Activated CD4-positive, alpha-beta T cell treated with anti-CD3 and anti-CD28 coated beads, Interleukin-10, Interleukin-2, amounts not matched to agents 100 ng/mL and 50 ng/mL, durations not matched to agents 16 hours and 8 hours (primary cell): ENCODE measurements at places on chromosomes 1 and 21.

DNA sequence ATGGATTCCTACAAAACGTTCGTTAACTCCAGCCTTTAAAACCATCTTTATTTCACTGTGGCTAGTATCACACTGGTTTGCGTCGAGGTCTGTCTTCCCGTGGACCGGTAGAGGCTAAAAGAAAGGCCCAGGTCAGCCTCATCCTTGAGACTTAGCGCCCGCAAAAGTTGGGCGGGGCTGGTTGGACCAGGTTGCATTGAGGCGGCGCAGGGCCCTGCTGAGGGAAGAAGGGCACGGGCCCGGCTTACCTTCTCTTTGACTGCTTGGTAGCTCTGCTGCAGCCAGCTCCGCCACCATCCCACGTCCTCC, 455 bp downstream of the BSDC1 start:
- DNase-seq, result peak; percentile 26

DNA sequence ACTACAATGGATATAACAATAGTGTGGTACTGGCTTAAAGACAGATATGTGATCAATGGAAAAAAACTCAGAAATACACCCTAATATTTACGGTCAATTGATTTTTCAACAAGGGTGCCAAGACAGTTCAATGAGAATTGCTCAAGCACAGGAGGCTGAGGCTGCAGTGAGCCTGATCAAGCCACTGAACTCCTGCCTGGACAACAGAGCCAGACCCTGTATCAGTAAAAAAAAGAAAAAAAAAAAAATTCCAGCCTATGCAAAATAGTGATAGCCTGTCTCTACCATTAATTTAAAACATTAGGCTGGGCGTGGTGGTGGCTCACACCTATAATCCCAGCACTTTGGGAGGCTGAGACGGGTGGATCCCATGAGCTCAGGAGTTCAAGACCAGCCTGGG, 70.0 kb downstream of the SLC27A3 start:
- no peak for DNase-seq

DNA sequence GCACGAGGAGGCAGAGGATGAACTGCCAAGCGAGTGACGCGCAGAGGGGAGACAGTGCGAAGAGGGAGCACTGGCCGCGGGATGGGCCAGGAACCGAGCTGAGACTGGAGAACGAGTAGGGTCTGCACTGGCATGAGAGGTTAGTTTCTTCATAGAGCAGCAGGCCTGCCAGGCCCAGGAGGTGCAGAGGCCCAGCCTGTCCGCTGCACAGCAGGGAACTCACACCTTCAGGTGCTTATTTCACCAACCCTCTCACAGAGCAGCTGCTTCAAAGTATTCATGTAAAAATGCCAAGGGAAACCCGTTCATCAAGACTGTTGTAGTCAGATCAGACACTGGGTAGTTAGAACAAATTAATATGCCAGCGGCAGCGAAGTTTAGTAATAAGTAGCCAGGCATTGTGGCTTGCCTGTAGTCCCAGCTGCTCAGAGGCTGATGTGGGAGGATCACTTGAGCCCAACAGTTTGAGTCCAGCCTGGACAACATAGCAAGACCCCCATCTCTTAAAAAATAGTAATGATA, 144.5 kb downstream of the SLC45A1 start:
- DNase-seq, result no peak

DNA sequence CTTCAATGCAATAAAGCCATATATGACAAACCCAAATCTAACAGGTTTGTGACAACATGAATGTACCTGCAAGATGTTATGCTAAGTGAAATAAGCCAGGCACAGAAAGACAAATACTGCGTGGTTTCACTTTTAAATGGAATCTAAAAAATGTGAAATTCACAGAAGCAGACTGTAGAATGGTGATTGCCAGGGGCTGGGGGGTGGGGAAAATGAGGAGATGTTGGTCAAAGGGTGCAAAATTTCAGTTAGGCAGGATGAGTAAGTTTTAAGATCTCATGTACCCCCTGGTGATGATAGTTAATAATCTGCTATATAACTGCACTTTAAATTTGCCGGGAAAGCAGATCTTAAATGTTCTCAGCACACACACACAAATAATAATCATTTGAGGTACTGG, 160.5 kb downstream of the PTBP2 start:
- no peak for DNase-seq

- no peak for DNase-seq
Observed at GRCh38 chr1:186634511-186634910, 45.7 kb downstream of the PTGS2 start.

DNA sequence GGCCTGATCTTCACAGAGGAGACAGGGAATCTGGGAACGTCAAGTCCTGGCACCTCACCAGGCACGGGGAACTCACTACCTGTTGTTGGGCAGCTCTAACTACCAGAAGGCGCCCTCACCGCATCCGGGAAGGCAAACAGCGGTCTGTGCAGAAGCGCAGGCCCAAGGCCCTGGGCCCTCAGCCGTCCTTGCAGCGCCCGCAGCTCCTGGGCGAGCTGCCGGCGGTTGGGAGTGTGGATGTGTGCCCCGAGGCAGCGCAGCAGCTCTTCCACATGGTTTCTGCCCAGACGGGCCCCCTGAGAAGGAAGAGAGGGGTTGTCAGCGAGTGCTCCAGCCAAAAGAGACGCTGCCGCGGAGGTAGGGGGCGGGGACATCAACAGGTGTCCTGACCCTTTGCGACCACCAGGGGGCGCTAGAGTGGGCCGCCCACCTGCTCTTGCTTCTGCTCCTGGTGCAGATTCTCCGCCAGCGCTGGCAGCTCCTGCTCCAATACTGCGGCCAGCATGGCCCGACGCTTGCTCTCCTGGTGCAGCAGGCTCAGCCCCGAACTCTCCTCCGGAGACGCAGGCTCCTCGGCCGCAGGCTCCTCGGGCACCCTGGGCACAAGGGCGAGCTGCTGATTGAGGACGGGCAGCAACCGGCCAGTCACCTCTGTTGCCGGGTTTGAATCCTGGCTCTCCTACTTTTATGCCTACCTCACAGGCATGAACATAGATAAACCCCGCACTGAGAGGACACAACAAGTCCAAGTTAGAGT, 9.3 kb downstream of the MAP3K6 start:
- peak; percentile 86 for DNase-seq

DNA sequence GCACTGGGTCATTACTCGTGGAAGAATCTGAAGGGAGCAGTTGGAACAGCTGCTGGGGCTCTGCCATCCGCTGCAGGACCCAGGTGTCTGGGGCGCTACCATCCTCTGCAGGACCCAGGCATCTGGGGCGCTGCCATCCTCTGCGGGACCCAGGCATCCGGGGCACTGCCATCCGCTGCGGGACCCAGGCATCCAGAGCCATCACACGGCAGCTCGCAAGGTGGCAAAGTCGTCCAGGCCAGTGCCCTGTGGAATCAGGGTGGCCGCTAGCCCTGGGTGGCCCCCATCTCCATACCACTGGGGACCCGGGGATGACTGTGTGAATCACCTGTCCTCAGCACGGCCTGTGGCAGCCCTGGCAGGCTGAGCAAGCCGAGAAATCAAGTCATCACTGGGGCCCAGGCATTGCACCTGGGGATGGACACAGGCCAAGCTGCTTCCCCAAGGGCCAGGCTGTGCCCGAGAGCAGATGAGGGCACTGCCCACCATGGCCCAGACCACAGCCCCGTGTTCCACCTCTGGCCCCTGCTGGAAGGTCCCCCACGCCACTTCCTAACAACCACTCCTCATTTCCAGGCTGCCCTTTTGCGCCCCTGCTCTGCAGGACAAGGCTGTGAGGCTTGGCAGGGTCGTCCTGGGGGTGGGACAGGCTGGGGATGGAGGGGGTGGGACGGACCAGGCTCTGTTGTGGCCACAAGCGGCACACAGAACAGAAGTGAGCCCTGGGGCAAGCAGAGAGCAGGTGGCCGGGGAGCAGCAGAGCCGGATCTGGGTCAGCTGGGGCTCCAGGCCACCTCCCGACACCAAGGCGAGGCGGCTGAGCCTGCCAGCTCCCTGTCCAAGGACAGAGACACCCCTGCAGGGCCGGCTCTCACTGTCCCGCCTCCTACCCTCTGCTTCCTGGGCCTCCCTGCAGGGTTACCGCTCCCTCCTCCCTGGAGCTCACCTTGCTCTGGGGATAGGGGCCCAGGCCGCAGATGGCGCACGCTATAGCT, 12.7 kb downstream of the GABRD start:
- DNase-seq, result no peak

DNA sequence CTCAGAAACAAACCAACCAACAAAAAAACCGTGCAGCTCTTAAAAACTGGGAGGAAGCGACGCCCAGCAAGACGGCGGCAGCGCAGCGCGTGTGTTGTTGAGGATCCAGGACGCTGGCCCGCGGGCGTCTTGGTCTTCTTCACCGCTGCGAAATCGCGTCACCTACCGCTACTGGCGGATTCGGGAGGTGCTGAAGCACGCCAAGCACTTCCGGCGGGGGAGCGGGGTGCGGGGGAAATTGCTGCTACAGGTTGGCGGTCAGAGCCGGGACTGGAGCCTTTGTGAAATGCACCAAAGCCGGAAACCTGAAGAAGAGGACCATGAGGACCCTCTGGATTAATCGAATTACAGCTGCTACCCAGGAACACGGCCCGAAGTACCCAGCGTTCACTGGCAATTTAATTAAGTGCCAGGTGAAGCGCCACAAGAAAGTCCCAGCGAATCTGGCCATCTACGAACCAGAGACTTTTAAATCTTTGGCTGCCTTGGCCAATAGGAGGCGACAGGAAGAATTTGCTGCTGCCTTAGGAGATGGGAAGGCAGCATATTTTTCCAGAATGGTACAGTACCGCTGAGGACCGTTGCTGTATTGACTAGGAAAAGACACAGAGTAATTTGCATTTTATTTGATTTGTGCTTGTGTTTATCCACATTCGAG, 11.9 kb upstream of the RIPPLY3 start:
- peak; percentile 58 for DNase-seq

DNA sequence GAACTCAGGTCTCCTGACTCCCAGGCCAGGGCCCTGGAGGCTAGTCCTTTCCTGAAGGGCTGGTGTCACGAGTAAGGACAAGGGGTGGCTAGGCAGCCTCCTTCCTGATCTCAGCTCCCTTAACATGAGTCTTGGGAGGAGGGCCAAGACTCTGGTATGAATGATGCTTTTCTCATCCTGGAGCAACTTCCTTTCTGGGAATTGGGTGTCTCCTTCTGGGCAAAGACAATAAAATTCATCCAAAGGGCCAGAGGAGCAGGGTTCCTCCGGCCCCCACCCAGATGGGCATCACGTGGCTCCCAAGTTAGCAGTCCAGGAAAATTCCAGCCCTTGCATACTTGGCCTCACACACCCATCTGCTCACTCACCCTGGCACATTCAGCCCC, at the start of gene FAM167B:
TSS of gene FAM167B (plus strand) at position 335 of the 386 bp plus-strand sequence. CDS start 200 bp downstream, outside the sequence.
- no peak for DNase-seq

- DNase-seq, result no peak
Observed at GRCh38 chr21:16837321-16837720, 675.5 kb upstream of the CXADR start.

DNA sequence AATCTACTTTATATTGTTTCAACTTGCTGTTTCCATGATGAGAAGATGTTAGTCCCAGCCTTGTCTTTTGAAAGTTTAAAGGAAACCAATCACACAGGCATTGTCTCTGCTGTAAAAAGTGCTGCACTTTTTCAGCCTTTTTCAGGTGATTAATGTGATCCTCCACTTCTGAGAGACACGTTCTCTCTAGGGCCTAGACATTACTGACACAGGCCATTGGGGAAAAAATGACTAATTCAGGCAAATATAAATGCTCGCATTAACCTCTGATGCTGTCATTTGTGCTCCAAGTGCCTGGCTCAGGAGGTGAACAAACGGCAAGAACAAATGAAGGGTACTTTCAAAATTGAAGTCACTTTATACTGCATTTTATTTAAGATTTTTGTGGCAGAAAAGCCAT, 32.4 kb upstream of the RGS7 start:
- no peak for DNase-seq

- DNase-seq, result no peak
Observed at GRCh38 chr1:108537976-108538375, 21.9 kb upstream of the EEIG2 start.

DNA sequence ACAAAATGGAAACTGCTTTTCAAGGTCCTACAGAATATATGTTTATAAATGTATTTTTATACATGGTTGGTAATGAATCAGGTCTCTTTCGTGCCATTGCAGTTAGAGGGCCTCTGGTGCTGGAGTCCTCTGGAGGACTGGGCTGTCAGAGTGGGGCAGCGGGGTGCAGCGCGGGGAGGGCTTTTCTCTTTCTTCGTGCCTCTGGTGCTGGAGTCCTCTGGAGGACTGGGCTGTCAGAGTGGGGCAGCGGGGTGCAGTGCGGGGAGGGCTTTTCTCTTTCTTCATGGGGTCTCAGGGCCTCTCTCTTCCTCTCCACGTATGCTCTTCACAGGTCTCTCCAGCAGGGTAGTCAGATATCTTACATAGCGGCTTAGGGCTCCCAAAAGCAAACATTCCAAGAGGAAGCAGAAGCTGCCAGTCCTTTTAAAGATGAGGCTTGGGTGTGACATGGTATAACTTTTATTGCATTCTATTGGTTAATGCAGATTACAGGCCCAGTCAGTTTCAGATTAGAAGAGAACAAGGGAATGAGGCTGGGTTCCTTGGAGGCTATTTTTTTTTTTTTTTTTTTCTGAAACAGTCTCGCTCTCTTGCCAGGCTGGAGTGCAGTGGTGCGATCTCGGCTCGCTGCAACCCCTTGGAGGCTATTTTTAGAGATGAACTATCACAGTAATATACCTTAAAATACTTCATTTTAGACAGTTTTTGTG, 13.1 kb downstream of the SDCCAG8 start:
- DNase-seq, result no peak

DNA sequence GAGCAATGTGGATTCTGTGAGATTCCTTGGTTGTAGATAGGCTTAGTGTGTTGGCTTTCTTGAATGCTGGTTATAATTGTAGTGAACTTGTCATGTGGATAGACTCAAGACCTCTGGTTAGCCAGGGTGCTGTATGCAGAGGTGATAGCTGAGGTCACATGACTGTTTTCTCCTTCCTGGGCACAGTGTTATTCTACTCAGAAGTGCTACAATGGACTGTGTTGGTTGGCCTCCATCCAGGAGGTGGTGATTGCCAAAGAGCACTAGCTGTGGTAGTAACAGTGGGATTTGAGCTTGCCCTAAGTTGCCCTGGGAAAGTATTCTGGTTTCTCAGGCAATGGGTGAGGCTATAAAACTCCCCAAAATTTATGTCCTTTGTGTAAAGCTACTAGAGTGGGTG, 71.6 kb downstream of the SH3BGR start:
- no peak for DNase-seq

DNA sequence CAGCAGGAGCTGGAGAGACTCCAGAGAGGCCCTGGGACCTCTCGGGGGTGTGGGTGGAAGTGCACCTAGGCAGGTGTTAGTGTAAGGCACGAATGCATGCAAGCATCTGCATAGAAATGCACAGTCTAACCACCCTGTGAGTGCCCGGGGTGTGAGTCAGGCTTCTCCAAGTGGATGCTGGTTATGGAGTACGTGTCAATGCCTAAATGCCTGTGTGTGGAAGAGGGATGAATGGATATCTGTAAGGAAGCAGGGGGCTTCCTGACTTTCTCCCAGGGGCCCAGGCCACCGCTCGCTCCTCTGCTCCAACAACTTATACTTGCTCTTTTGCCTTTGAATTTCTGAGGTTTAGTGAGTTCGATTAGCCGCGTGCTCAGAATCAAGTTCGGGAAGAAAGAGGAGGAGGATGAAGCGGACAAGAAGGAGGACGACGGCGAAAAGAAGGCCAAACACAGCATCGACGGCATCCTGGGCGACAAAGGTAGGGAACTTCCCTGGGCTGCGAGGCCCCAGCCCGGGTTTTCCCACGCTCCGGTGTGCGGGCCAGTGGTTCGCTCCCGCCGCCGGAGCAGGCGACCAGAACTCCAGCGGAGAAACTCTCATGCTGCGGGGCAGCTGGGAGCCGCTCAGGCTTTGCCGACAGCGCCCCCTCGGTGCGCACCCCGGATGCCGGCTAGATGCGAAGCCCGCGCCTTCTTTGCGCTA, 5.4 kb downstream of the PAX7 start:
- DNase-seq, result no peak
